Dermis blood vessel endothelial cell (primary cell): ENCODE measurements at places on chromosomes 4 and X. TPM values are rescaled to one million over a fixed set of nuclear protein-coding genes. Genes with fewer than 3 reads are reported as not detected.

The KLHL2 gene
- 35.6 and 45.3 TPM in 2 replicates for total RNA-seq

DNA sequence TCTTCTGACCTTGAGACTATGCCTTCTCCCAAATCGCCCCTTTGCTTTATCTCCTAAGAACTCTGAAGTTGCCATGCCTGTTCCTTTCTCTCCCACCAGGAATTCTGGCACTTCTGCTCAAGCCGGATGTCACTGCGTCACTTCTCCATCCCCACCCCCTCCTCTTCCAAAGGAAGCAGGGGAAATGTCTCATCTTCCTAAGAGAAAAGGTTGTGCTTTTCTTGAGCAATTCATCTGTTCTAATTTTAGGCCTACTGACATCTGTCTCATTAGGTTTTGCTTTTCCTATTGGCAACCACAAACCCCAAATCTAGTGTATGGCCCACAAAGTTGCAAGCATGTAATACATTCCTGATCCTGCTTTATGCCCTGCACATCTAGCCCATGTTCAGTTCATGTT is 163.1 kb upstream of the PLAC1 start:
- peak; percentile 93 for DNase-seq

- no peak for DNase-seq
These were observed 40.1 kb upstream of the HELT start for GRCh38 chr4:184978211-184978610.

- DNase-seq, result peak; percentile 74
These were observed 367.2 kb downstream of the BMPR1B start for GRCh38 chr4:95124906-95125504.

The SULT1E1 gene
- 1.2 and 2.4 TPM in 2 replicates for total RNA-seq

DNA sequence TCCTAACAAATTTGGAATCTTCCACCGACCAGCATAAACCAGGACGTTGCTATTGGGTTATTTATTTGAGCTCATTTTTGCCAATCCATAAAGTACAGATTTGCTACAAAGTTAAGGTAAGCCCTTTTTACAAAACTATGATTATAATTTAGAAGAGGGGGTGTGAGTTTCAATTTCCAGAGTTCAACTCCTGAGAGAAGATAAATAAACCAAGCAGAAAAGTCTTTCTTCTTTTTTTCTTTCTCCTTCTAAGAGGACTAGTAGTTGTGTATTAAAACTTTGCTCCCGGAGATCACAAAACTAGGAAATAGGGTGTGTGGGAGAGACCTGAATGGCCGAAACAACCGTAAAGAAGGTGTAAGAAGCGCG is 2.6 kb downstream of the PITX2 start:
- no peak for DNase-seq

DNA sequence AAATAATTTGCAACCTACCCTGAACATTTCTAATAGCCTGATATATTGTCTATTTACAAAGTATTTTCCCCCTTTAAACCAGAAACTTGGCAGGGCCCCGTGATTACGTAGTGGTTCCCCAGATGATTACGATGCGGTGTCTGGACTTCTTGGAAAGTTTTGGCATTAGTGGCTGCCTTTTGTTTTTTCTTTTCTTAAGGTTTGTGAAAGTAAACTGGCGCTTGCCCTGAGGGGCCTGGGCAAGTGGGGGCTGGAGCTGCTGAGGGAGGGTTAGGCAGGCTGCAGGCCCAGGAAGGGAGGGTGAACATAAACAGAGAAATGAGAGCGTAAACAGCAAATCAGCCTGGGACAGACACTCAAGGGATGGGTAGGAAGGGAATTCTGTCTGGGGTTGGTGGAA is 123.6 kb upstream of the MSX1 start:
- DNase-seq, result no peak

GRCh38 chr4:684623-685327 is 4.2 kb downstream of the SLC49A3 start:
- DNase-seq, result no peak

GRCh38 chrX:152907084-152907651 is 9.3 kb downstream of the ZNF185 start:
- DNase-seq, result no peak

DNA sequence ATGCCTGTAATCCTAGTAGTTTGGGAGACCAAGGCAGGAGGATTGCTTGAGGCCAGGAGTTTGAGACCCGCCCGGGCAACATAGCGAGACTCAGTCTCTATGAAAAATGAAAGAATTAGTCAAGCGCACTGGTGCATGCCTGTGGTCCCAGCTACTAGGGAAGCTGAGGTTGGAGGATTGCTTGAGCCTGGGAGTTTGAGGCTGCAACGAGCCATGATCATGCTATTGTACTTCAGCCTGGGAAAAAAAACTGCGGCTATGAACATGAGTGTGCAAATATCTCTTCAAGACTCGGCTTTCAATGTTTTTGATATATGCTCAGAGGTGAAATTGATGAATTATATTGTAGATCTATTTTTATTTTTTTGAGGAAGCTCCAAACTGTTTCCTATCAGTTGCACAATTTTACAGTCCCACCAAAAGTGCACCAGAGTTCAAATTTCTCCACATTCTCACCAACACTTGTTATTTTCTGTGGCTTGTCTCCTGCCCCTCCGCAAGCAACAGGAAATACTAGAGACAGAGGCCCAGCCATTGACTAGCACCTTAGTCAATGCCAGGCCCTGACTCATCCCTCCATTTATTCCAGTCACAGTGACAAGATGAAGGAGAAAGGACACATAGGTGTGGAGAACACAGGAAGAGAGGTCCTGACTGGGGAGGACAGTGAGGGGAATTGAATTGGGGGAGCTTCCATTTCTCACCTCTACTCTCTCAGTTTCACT is 33.1 kb upstream of the ZNF41 start:
- no peak for DNase-seq

DNA sequence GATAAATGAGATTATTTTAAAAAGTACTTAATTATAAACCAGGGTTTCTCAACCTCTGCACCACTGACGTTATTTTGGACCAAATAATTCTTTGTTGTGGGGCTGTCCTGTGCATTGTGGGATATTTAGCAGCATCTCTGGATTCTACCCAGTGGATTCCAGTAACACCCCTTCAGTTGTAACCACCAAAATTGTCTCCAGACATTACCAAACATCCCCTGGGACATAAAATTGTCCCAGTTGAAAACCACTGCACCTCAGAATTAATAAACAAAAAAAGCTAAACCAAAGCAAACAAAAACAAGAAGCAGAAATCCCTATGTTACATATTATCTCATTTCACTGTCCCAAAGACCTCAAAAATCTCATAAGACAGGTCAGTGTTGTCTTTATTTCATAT is 54.2 kb upstream of the GIMD1 start:
- no peak for DNase-seq

DNA sequence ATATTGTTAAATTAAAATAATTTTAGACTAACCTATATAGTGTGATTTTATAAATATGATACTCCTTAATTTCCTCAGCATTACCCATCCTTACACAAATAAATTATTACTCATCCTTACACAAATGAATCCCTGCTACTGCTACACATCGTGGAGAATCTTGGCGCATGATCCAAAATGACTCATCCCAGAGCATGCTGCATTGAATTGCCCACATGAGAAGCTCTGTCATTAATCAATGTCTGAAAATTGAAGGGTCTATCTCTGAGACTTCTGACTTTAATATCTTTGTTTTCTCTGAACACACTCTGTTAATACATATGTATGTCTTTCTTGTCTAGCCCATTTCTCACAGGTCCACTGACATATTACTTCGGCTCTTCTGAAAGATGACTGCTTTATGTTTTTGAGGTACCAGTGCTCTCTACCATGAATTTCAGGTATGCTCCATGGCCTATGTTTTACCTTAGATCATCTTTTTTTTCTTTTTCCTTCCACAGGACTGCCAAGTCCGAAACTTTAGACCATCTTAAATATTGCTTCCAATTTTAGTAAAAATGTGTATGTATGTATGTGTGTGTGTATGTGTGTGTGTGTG is 15.7 kb upstream of the DUSP21 start:
- DNase-seq, result peak; percentile 40

DNA sequence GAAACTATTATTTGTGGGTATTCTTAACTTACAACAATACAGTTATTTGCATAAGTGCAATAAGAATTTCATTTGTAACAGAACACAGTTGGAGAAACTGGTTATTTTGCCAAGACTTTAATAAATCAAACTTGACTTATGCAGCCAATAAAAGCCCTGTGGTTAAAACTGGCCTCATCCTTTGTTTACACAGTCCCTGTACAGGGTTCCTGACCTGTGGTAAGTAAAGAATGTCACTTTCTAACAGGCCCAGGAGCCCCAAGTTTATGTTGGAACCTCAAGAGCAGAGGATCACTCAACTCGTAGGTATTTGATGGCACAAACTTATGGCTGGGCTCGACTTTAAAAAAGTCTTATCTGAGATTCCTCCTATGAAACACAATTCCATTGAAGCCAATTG is 88.6 kb upstream of the PTCHD1 start:
- DNase-seq, result no peak
